Activated CD8-positive, alpha-beta memory T cell treated with anti-CD3 and anti-CD28 coated beads for 1 hour (primary cell): ENCODE measurements at places on chromosomes 13 and 19.

DNA sequence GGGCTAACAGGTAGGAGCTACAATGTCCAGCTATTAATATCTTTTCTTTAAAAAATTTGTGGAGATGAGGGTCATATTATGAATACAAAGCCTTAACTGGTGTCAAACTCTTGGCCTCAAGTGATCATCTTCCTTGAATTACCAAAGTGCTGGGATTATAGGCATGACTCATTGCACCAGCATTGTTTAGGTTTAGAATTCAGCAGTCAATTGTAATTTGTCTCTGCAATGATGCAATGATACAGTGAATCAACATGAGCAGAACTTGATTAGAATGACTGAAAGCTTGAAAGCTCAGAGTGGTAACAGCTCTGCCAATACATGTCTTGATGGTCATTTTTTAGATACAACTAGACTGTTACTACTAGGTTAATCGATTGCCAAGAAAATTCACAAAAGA, 752.8 kb upstream of the MIR17HG start:
- no peak for DNase-seq

GRCh38 chr13:40681341-40682146, 15.1 kb upstream of the FOXO1 start:
- DNase-seq: no peak

GRCh38 chr13:108932196-108932595, 302.8 kb downstream of the MYO16 start:
- no peak for DNase-seq

- no peak for DNase-seq
Observed at GRCh38 chr13:46687810-46688209, 109.2 kb downstream of the ESD start.

DNA sequence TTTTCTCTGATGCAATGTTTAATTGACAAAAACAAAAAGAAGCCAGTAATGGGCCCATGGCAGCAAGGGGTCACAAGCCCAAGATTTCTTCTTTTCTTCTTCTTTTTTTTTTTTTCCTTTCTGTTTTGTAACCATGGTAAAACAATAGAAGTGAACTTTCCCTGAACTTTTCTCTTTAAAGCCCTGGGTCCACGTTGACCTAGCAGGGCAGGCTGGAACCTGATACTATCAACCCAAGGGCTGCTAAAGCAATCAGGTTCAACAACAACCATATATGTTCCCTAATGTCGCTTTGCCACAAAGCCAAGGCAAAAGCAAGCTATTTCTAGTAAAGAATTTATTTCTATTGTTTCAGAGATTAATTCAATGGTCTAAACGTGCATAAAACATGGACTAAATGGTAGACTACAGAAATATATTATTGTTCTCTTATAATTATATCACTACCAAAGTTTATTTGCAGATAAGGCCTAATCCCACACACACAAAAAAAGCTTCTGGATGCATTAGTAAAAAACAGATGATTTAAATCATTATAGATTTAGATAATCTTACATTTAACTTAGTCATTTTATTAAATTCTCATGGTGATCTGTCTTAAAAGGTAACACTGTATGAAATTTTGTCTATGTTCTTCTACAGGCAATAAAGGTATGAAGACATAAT, 153.9 kb downstream of the DACH1 start:
- DNase-seq: no peak

DNA sequence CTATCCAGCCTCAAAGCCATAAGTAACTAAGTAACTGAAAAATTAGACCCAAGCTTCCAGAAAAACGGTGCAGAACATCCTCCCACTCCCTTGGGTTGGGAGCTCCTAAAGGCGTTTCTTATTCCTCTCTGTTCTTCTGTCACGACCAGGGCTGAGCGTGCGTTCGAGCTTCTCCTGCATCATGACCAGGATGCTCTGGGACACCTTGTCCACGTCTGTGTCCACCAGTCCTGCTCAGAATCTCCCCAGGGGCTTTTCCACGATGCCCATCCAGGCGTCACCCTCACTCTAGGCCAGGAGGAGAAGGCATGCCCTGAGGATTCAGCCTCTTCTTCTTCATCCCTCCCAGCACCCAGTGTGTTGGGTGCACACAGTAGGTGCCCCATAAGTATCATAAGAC, 37.8 kb upstream of the GAS6 start:
- no peak for DNase-seq

GRCh38 chr13:79780240-79780639, 299.3 kb downstream of the NDFIP2 start:
- DNase-seq: no peak

- DNase-seq: no peak
Observed at GRCh38 chr13:36814465-36814864, 4.6 kb upstream of the RFXAP start.

- DNase-seq: no peak
Observed at GRCh38 chr13:110628952-110629701, 13.8 kb downstream of the NAXD start.

GRCh38 chr19:50266896-50267295, 62.3 kb downstream of the KCNC3 start:
- no peak for DNase-seq

DNA sequence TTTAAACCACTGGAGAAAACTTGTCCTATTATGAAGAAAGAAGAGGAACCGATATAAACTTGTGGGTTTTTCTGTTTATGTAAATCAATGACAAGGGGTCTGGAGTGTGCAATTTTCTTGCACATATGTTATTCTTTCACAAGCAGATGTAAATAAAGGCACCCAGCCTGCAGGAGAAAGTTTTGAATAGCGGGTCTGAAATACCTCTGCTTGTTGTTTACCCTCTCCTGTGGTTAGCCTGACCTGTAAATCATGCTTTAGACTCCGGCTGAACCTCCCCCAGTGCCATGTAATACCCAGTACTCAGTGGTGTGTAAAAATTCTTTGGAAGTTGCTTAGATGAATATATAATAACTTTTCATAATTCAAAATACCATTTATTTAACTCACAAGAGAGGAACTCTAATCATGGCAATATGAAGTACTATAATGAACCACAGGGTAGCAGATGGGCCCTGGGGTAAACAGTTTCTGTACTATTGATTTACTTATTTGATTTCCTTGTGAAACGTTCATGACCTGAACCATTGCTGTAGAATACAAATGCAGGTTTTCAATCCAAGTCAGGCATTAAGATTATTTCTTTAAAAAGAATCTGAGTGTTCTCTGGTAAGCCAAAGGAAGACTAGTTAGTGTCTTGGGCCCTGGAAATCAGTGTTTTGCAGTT, 245.1 kb downstream of the LMO7 start:
- DNase-seq: no peak

DNA sequence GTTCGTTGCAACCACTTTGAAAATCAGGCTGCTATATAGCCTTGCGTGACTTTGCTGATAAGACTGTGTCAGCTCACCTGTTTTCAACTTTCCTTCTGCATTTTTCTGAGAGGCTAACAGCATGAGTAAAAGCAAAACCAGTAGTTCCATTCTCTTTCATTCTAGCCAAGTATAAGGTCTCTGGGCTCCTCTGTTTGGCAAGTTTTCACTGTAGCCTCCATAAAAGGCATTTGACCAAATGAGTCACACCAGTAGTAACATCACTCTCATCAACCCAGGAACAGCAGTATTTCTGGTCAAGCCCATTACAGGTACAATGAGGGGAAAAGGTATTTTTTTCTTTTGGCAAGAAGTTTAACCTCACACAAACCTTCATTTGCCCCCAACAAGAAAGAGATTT, 1149.8 kb upstream of the MIR17HG start:
- no peak for DNase-seq

DNA sequence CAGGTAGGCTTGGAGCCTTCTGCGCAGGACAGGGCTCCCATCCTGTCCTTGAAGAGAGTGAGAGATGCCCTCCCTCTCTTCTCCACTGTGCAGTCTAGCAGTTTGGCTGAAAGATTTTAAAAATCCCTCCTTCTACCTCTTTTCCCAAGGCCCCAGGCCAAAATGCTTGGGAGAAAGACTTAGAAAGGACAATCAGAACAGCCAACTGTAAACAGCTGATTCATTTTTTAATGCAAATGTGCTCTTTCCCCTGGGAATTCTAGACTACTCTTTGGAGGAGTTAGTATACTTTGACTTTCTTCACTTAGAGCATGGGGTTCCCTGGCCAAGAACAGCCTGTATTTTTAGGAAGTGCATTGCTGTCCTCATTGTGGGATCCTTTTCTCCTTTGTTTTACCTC, 398.9 kb downstream of the GPC6 start:
- DNase-seq: no peak

GRCh38 chr13:34733721-34734120, 208.3 kb upstream of the NBEA start:
- no peak for DNase-seq

DNA sequence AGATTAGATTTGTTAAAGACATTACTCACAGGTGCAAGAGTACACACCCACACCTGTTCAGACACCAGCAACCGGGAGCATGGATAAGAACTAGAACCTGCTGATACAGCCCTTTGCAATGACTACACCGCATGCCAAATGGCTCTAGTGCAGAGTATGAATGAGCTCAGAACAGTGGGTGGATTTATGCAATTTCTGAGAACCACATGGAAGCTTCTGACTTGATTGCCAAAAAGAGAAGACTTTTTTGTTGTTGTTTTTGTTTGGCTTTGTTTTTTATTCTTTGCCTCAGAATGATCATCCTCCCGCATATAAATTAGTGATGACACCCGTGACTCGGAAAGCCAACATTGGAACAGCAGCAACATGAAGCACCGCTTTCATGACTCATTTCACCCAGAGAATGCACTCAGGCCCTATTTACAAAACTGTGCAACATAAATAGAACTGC, 77.4 kb upstream of the LRCH1 start:
- no peak for DNase-seq

- DNase-seq: no peak
Observed at GRCh38 chr13:45257638-45258333, 56.9 kb upstream of the KCTD4 start.

GRCh38 chr13:98509271-98510155, 67.4 kb downstream of the STK24 start:
- DNase-seq: no peak

GRCh38 chr13:99984461-99985240, 3.1 kb downstream of the ZIC2 start:
- no peak for DNase-seq
